ENCODE measurements at places on chromosomes 11 and 22.

GRCh38 chr11:114160894-114161293 is 101.4 kb downstream of the ZBTB16 start:
- no peak for DNase-seq

DNA sequence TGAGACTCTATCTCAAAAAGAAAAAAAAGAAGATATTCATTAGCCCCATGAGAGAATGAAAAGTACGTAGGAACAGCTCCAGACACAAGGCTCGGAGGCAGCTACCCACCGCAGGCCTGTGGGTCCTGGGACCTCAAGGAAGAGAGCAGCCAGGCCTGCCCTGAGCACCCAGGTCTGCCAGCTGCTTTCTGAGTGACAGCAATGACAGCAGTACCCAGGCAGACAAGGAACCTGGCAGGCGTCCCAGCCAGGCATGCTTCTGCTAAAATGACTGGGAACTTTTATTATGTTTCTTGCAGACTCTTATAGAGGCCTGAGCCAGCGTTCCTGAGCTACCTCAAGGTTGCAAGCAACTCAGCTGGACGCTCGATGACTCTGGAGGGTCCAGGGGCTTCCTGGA is 31.6 kb downstream of the CPT1A start:
- DNase-seq = no peak

- peak; percentile 73 for DNase-seq
These were observed 69.2 kb downstream of the SCUBE1 start for GRCh38 chr22:43273902-43274484.

GRCh38 chr22:50348058-50348457 is 4.9 kb downstream of the PPP6R2 start:
- DNase-seq = no peak

DNA sequence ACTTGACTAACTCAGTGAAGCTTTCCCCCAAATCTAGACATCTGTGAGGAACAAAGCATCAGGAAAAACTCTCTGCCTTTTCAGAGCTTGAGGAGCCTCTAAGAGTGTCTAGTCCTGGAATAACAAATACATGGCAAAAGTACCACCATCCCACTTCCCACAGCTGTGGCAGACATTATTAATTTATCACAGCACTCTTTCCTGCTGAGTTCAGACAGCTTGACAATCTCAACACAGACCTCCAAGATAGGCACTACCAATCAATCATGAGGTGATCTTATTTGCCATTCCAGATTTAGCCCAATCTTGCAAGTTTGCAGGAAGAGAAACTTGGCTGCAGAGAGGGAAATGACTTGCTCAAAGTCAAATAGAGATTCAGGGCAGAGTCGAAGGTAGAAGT is 202.8 kb downstream of the MN1 start:
- DNase-seq = no peak

DNA sequence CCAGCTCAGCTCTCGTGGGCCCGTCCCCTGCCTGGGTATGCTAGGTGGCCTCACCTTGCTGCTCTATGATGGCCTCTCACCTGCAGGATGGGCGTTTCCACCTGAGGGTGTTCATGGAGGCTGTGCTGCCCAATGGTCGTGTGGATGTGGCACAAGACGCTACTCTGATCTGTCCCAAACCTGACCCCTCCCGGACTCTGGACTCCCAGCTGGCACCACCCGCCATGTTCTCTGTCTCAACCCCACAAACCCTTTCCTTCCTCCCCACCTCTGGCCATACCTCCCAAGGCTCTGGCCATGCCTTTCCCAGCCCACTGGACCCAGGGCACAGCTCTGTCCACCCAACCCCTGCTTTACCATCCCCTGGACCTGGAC is 2.1 kb downstream of the ZP1 start:
- DNase-seq = no peak

GRCh38 chr11:115503083-115503885 is 931 bp downstream of the CADM1 start:
- DNase-seq = peak; percentile 85

DNA sequence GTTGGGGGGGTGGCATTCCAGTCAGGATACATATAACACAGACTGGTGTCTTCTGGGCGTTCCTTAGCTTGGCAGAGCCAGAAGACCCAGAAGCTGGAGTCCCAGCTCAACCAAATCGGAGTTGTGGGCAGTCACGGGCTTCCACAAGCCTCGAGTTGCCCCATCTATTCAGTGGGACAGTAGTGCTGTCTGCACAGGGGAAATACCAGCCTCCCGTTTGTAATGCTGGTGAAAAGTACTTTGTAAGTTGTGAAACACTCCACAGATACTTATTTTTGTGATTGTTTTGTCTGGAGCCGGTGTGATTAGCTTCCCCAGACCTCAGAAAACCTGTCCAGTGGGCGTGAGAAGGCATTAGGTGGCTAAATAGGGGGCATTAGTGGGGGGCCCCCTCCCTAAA is 13.6 kb downstream of the DGKZ start:
- DNase-seq = no peak

- no peak for DNase-seq
These were observed 22.2 kb upstream of the TP53I11 start for GRCh38 chr11:44972746-44973435.

- no peak for DNase-seq
These were observed 57.3 kb downstream of the PPP6R2 start for GRCh38 chr22:50400406-50400805.

DNA sequence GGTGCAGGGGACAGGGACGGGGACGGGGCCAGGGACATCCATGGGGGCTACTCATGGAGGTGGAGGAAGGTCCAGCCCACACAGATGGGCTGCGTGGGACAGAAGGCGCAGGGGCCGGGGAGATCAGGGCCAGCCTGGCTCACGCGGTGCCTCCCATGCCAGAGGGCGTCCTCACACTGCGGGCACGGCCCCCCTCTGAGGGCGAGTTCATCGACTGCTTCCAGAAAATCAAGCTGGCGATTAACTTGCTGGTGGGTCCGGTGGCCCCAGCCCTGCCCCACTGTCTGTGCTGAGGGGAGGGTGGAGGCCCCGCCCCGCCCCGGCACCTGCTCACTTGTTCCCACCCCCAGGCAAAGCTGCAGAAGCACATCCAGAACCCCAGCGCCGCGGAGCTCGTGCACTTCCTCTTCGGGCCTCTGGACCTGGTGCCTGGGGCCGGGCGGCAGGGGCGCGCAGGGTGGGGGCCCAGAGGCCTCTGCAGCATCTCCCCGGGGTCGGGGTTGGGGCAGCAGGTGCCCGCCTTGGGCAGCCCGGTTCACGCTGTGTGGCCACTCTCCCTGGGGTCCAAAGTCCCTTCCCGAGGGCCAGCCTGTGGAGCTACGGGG is 15.8 kb downstream of the EPS8L2 start:
- no peak for DNase-seq

- peak; percentile 13 for DNase-seq
These were observed 106.9 kb upstream of the NAV2 start for GRCh38 chr11:19605520-19606371.

- DNase-seq = no peak
These were observed 17.7 kb downstream of the DNAJC24 start for GRCh38 chr11:31387379-31387778.
